ENCODE measurements at places on chromosomes 4 and X.
A peak's percentile ranks its signal among the peaks of the same experiment; 100 is the strongest.

DNA sequence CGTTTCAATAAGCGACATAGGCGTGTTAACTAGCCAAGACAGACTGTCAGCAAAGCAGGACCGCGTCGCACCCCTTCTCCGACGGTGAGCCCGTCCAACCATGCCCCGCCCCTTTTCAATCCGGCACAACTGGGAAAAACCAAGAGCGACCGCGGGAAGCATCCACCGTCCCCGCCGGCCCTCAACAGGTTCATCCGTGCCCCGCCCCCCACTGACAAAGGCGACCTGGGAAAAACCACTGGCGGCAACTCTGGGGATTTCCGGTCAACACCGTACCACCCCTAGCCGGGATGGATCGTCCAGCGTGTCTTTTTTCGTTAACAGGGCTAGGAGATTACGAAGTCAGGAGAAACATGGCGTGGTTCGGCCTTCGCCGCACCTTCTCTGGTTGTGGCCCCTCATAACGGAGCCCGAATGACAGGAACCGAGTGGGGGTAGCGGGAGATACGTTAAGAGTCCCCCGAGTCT lies 377 bp downstream of the TIMM17B start:
- DNase-seq: peak; percentile 57

DNA sequence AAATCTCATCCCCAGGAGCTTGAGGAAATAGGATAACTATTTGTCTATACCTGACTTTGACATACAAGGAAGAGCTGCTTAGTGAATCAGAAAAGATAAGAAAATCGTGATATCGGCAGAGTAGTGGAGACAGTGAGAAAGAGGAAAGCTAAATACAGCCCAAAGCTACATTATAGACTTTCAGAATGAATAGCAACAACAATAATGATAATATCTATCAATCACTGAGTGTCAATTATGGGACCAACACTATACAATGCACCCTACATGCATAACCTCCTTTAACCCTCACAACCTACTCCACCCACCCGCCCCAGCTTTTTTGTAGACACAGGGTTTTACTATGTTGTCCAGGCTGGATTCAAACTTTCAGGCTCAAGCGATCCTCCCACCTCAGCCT lies 205.1 kb downstream of the PPP3CA start:
- no peak for DNase-seq

- no peak for DNase-seq
These were observed 14.5 kb downstream of the AFP start for GRCh38 chr4:73450398-73451004.

GRCh38 chr4:53924333-53925049 lies 139.9 kb downstream of the CHIC2 start:
- no peak for DNase-seq

DNA sequence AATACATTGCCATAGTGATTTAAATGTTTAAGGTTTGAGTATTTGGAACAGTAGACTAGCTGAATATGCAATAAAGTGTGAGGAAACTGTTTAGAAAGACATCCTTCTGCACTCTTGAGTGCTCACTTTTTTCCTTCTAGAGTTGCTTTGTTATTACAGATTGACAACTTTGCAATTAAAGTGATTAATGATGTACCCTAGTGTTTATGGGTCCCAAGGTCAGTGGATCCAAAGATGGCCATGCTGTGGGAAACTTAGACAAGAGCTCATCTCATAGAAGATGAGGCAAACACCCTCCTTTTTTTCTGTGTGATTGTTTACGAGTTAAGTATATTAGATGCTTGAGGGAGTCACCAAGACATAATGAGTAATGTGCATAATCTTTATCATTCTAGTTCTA lies 118.8 kb downstream of the PDLIM5 start:
- no peak for DNase-seq

GRCh38 chr4:186557061-186557460 lies 1.7 kb upstream of the MTNR1A start:
- no peak for DNase-seq

- DNase-seq: no peak
These were observed 560.3 kb upstream of the SMIM31 start for GRCh38 chr4:164193676-164194075.

GRCh38 chr4:123825596-123826291 lies 429.1 kb downstream of the SPRY1 start:
- no peak for DNase-seq

DNA sequence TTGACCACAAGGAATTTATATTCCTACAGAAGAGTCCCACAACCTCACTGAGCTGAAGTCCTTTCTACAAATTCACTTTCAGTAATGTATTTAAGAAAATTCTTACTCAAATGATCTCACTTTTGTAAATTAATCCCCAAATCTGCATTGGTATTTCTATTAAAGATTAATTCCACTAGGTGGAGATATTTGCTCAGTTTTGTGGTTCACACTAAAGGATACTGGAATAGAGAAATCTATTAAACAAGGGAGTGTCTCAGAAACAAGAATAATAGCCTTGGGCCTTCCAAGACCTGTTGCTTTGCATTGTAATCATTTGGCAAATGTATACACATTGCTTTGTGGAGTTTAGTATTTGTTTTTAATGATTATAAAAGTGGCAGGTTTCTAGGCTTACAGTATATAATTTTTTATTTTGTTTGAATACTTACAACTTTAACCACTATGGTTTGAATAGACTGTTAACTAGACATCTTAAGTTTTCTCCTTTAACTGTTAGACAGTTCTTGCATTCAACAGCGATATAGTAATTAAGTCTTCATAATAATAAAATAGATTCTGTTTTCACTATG lies 25.9 kb downstream of the CFAP299 start:
- peak; percentile 8 for DNase-seq

GRCh38 chr4:25019501-25019900 lies 11.2 kb downstream of the LGI2 start:
- DNase-seq: no peak

DNA sequence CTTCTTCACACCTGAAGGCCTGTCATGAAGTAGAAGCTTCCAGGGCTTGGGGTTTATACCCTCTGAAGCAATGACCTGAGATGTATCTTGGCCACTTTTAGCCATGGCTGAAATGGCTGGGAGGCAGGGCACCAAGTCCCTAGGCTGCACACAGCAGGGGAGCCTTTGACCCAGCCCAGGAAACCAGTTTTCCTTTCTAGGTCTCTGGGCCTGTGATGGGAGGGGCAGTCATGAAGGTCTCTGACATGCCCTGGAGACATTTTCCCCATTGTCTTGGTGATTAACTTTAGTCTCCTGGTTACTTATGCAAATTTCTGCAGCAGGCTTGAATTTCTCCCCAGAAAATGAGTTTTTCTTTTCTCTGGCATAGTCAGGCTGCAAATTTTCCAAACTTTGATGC lies 511.0 kb upstream of the KLHL4 start:
- no peak for DNase-seq

- DNase-seq: no peak
These were observed 11.7 kb upstream of the MAP7D3 start for GRCh38 chrX:136262812-136263315.

DNA sequence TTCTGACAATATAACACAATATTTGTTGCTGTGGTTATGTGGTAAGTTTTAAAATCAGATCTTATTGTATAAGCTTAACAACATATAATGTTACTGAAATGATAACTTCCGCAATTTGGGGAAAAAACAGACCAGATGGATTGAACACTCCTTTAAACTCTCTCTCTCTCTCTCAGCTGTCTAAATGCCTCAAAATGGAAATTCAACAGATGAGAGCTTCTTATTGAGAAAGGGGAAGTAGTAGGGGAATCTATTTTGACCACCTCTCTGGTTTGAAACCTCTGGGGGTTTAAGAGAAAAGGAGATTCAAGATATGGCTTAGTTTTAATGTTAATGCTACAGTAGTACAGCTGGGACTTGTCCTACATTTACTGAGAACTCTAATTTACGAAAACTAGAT lies 40.3 kb downstream of the DMD start:
- no peak for DNase-seq

DNA sequence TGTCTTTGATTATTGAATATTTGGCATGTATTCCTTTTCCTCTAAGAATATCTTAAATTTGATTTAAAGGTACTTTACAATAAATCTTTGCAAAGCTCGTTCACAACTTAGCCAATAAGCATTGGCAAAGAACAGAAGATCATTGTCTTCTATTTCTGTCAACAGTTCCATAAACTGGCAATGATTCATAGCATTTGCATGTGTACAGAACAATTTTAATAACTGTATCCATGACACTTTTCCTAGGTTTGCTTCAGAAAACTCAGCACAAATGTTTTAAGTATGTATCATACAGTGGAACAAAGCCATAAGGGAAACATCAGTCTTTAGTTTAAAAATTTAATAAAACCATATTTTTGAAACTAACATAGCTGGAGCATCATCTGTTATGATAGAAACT lies 462.7 kb upstream of the RPS6KA3 start:
- DNase-seq: no peak

GRCh38 chrX:39164212-39164611 lies 363.0 kb downstream of the MID1IP1 start:
- no peak for DNase-seq

GRCh38 chrX:23046443-23046842 lies 46.7 kb downstream of the DDX53 start:
- no peak for DNase-seq

DNA sequence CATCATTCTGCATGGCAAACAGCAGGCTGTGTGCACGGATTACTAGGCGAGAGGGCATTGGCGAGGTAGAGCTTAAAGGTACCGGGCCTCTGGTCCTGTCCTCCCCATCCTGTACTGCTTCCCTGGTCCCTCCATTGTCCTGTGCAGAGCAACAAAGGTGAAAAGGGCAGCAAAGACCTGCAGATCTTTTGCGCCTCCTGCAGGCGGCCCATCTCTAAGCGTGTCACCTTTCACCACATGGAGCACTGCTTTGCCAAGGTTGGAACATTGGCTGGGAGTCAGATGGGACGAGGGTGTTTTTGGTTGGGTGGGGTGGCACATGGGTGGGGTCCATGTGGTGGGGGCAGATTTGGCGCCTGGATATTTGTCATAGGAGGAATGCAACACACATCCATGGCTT lies 64.7 kb upstream of the UXT start:
- peak; percentile 11 for DNase-seq

DNA sequence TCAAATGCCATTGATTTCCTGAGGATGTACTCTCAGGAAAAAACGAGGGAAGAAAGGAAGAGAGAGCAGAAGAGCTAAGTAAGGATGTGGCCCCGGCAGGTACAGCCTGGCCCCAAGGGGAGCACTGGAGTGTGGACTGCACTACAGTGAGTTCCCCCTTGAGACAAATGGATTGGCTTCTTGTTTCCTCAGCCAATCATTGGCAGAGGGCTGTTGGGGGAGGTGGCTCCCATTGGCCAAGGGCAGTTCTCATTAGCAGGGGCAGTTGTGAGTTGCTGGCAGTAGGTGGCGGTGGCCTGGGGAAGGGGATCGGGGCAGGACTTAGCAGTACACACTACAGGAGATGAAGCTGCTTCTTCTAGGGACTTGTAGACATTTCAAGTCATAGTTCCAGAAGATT lies 24.1 kb upstream of the OCIAD2 start:
- no peak for DNase-seq

DNA sequence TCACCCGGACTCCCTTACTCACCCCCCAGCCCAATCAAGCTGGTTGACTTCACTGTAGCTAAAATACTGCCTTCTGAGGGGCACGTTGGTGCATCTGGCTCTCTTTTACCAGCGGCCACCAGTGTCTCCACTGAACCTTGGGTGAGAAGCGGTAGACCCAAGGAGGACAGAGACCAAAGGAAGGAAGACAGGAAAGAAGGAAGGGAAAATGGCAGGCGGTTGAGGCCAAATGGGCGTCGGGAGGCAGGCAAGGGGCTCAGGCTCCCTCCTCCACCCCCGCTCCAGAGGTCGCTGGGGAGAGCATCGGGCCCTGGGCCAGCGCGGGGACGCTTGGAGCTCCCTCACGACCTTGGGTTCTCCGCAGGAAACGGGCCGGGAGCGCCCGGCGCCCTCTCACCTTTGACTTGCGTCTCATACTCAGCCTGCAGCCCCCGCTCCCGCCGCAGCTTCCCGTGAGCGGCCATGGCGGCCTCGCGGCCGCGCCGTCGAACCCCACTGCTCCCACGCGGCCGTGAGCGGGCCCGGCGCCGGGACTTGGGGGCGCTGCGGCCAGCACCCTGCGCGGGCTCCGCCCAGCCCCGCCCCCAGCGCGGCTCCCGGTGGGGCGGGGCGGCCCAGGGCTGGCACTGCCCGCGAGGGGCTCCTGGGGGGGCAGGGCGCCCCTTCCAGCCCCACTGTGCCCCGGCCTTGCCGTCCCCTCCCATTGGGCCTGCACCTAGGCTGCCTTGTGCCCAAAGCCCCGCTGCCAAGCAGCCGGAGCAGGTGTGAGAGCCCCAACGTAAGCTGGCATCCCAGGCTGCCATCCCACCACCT lies at the start of gene ARHGAP4:
ARHGAP4 (minus strand) TSS at position 526 of the 813 bp plus-strand sequence; CDS start at position 464, 62 bp downstream.
- DNase-seq: peak; percentile 50

- DNase-seq: no peak
These were observed 16.8 kb downstream of the BCAP31 start for GRCh38 chrX:153707406-153707805.

GRCh38 chrX:24305905-24306304 lies 8.0 kb downstream of the SUPT20HL2 start:
- DNase-seq: no peak

- peak; percentile 34 for DNase-seq
These were observed 147.5 kb downstream of the DLG3 start for GRCh38 chrX:70592091-70592490.

GRCh38 chr4:186887752-186888151 lies 164.1 kb upstream of the FAT1 start:
- no peak for DNase-seq

DNA sequence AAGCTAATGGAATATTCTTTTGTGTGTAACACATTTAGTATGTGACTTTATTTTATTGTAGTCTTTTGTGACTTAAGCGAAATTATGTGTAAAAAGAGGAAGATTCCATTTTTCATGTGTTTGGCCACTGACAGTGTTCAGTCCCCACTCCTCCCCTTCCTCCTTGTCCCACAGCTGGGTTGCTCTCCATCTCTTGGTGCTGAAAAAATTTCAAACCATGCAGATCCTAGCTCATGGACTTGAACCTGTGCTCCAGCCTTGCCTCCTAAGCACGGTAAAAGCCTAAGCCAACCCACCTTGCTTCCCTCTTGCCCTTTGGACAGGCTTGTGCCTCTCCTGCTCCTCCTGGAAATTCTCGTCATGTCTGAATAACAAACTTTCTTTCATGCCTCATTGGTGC lies 2008.5 kb upstream of the TENM3 start:
- DNase-seq: no peak

GRCh38 chr4:6887591-6888371 lies 21.8 kb upstream of the TBC1D14 start:
- no peak for DNase-seq

- no peak for DNase-seq
These were observed 95.0 kb downstream of the ZNF827 start for GRCh38 chr4:145843639-145844038.

DNA sequence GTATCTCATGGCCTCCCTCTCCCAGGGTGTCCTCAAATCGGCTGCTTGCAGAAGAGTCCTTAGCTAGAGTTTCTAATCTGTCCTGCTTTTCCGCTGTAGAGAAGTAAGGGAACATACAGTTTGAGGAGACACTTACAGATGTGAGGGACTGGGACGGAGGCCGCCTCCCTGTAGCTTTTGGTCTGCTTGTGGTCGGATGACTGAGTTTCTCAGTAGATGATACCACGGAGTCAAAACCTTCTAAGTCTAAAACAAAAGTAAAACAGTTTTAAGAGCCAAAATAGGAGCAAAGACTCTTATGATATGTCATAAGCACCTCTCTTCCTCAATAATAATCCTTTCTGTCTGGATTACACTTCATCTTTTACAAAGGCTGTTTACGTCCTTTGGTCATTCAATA lies 34.5 kb upstream of the MAP3K15 start:
- DNase-seq: peak; percentile 61

Data from activated CD4-positive, alpha-beta T cell treated with anti-CD3 and anti-CD28 coated beads, Interleukin-2, Interleukin-4, amounts not matched to agents 100 ng/mL and 50 ng/mL, durations not matched to agents 16 hours and 8 hours (primary cell).